Daoy (cell line): ENCODE measurements at places on chromosomes 16 and 17. TPM values are rescaled to one million over a fixed set of nuclear protein-coding genes. Genes with fewer than 3 reads are reported as not detected.

Gene IRX5
- 3.6 and 7.6 TPM in 2 replicates for total RNA-seq

- no peak for DNase-seq
These were observed 40.6 kb upstream of the PITPNM3 start for GRCh38 chr17:6596941-6597340.

Gene MYOCD
- 1.4 and 2.5 TPM in 2 replicates for total RNA-seq

DNA sequence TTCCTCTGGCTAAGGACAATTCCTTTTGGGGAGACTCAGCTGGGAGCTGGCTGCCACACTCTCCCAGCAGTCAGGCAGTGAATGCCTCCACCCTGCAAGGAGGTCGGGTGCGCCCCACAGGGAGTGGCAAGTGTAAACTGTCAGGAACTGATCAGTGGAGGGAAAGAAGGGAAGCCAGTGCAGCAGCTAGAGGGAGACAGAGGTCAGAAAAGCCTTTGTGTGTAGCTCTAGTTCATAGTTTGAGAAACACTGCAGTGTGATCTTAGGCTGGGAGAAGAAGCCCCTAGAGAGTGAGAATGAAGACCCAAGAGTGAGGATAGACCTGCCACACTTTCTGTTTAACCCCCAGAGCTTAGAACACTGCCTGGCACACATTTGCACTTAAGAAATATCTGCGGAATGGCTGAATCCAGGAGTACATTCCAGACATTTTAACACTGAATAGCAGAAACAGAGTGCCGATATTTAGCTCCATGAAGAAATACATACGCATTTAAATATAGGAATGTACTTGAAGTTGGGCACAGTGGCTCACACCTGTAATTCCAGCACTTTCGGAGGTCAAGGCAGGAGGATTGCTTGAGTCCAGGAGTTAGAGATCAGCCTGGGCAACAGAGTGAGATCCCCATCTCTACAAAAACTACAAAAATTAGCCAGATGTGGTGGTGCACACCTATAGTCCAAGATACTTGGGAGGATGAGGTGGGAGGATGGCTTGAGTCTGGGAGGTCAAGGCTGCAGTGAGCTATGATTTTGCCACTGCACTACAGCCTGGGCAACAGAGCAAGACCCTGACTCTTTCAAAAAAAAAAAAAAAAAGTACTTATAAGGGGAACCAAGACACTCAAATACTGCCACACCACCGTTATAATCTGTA is 11.1 kb upstream of the SLC5A11 start:
- peak; percentile 45 for DNase-seq

Gene CCL4L2
- total RNA-seq = 0.63 and 2.9 TPM in 2 replicates

GRCh38 chr16:88619859-88620815 is 18.2 kb upstream of the IL17C start:
- no peak for DNase-seq

Gene SPATA22
- not detected in 2 replicates for total RNA-seq

- no peak for DNase-seq
These were observed 64.2 kb downstream of the SLC39A11 start for GRCh38 chr17:73028299-73028755.

Gene PKD1
- 12.0 and 46.5 TPM in 2 replicates for total RNA-seq

DNA sequence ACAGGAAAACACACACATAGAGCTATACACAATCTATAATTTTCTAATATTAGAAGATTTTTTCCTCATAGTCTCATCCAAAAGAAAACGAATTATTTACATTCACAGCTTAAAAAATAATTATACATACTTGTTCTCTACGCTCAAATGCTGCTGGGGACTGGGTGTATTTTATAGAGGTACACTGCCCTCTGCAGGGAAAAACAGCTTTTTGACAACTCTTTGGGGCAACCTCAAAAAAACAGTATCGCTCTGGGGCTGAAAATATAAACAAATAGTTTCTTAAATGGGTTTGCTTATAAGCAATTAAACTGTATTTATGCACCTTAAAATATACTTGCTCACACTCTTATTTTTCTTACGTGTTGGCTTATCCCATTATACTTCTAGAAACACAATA is 261.8 kb upstream of the PSMD7 start:
- DNase-seq = peak; percentile 13

Gene SLC12A3
- not detected in 2 replicates for total RNA-seq

Gene CCL8
- not detected in 2 replicates for total RNA-seq

Gene ARHGAP44
- total RNA-seq = 4.6 and 5.7 TPM in 2 replicates

DNA sequence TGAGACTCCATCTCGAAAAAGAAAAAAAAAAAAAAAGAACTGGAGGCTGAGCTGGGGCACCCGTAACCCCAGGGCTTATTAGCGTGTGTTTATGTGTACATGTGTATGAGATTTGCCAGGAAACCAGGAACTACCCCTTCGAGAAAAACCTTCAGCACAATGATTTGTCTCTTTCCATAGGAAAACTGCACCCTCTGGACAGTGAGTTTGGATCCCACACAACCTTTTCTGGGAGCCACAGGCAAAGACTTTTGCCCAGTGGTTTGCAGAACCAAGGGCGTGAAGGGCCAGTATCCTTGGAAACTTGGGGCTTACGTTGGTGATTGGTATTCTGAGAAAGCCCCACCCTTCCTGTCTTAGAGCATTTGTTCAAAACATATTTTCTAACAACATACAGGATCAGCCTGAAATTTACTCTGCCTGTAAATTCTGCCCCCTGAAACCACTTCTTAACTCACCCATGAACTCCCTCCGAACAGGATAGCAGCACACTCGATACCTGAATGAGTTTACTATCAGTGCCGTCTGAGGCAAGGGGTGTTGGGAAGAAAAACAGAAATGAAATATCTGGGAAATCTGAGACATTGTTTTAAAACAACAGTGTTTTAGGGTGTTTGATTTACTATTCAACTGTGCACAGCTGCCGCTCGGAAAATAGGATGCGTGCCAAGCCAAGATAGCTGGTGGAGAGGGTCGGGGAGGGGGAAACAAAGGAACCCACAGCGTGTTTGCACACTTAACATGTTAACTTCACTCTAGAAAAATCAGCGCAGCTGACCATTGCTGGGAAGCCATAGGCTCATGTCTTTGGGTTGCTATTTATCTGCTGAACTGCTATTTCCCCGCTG is 40.2 kb upstream of the MAF start:
- DNase-seq = peak; percentile 28

DNA sequence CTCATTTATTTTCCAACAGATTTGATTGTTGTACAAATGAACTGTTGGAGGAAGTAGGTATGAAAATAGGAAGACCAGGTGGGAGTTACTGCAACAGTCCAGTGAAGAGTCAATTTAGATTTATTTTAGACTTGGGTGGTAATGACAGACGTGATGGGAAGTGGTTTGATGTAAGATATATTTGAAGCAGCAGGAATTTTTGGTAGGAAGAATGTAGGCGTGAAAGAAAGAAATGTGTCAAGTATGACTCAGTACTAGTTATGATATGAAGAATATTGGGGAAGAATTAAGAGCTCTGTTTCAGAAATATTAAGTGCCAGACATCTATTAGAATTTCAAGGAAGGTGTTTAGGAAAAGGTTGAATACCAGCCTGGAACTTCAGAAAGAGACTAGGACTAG is 247.9 kb upstream of the AXIN2 start:
- DNase-seq = no peak

Gene POLR2C
- total RNA-seq = 137 and 162 TPM in 2 replicates

- DNase-seq = no peak
These were observed 25.2 kb upstream of the ABCC12 start for GRCh38 chr16:48180868-48181480.

Gene ZG16
- not detected in 2 replicates for total RNA-seq

- DNase-seq = no peak
These were observed 594 bp upstream of the CARHSP1 start for GRCh38 chr16:8869212-8869987.

DNA sequence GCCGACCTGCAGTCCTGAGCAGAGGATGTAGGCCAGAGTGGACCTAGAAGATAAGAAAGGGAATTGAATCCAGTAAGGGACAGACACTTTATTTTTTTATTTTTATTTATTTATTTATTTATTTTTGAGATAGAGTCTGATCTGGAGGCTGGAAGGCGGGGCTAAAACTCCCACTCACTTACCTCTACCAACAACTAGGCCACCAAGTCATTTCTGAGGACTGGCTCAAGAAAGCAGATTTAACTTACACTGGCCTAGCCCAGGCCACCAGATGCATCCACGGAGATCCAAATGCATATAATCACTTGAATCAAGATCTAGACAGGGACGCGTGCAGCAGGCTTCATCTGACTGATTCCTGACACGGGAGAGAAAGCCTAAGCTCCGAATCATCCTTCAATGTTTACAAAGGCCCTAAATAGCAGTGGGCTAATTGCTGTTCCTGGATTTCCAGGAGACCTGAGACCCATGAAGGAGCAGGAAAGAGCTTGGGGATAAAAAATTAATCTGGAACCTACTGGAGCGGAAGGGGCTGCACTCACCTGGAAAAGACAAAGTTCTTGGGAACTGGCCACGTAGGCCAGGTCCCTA is 1.1 kb upstream of the ALOX12 start:
- no peak for DNase-seq

GRCh38 chr16:4945560-4946502 is 8.9 kb upstream of the PPL start:
- peak; percentile 80 for DNase-seq

- DNase-seq = no peak
These were observed 414.4 kb downstream of the UTP18 start for GRCh38 chr17:51674579-51675255.

DNA sequence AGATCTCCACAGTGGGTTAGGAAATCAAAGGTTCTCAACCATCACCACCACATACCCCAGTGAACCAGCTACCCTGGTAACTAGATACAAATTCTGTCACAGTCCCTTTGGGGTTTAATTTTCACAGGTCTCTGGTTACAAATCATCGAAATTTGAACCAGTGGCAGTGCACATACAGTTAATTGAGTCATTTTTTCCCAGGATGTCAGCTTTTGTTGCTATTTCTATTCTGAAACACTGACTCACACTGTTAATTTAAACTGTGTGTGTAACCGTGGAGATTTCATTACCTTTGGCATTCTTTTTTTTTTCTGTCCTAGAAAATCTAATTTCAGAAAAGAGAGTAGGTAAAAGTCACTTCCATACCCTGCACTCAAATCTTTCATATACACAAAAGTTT is 511.5 kb downstream of the TOX3 start:
- DNase-seq = no peak

Gene TEX19
- total RNA-seq = not detected in 2 replicates

GRCh38 chr17:17876959-17877528 is 40.3 kb upstream of the SREBF1 start:
- DNase-seq = no peak

DNA sequence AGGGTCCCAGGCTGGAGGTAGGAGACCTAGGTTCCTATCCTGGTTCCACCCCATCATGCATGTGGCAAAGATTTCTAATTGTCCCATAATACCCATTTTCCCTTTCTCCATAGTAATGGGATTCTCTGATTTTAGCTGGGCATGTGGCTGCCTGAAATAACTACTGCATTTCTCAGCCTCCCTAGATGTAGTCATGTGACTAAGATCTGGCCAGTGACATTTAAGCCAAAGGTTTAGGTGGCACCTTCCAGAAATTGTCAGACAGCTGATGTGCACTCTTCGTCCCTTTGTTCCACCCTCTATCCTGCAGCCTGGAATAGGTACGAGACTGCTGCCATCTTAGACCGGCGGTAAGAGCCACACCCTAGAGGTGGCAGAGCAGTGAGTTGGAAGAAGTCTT is 8.2 kb downstream of the NXPH3 start:
- DNase-seq = no peak

Gene ABCA6
- total RNA-seq = 0.03 TPM in 1 of 2 replicates, not detected in the other

- no peak for DNase-seq
These were observed 7.7 kb upstream of the DCTPP1 start for GRCh38 chr16:30437511-30438046.

- DNase-seq = no peak
These were observed 115.2 kb upstream of the KIF2B start for GRCh38 chr17:53707566-53707965.

DNA sequence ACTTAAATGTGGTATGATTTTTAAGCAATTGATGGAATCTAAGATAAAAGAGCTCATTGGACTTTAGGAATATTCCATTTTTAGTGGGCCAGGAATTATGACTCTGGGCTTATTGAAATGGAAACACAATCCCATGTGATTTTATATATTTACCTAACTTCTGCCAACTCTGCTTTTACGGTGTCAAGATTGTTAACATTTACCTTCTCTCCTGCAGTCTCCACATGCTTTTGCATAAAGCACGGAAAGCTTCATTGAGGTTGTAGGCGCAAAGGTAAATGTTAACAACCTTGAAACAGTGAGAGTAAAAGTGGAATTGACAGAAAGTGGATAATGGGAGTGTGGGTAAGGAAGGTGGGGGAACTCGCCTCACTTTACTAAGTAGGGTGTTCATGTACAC is 468.1 kb downstream of the PMP22 start:
- no peak for DNase-seq

Gene CDT1
- total RNA-seq = 23.1 and 30.6 TPM in 2 replicates

Gene UMOD
- not detected in 2 replicates for total RNA-seq

- DNase-seq = no peak
These were observed 55.7 kb upstream of the TAC4 start for GRCh38 chr17:49903523-49903922.

DNA sequence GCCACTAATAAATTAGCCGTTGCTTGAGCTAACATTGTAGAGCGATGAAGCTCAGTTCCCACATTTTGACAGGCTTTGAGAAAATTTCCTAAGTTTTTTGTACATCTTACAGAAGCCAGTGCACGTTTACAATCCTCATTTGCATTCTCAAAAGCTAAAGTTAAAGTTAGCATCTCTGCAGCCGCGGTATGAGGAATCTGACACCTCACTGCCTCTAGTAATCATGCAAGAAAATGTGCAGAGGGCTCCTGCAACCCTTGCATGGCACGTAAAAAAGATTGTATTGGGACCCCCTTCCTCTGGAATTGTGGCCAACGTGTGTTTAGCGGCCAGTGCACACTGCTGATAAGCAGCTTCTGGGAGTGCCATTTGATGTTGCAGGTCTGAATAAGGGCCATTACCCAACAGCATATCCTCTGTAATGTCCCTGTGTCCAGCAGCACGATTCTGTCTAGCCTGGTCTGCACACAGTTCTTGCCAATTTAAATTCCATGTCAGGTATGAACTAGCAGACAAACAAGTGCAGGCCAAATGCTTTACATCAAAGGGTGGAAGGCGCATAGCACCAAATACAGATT is 12.4 kb upstream of the ZNF689 start:
- no peak for DNase-seq

Gene TSNAXIP1
- 0.11 and 1.1 TPM in 2 replicates for total RNA-seq

DNA sequence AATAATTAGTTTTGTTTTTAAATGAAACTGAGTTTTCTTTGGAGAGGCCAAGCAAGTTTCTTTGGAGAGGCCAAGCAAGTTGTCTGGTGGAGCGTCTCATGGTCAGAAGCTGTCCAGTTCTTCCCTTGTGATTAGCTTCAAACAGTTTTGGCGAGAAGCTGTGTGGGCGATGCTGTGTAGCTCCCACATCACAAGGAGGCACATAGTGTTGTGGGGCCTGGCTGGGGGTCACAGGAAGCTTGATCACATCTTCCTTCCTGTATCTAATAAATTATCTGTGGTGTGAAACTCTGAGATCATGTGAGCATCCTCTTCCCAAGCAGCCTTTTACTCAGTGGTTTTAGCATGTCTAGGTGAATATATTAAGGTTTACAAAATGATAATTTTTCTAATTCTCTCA is 33.9 kb downstream of the SPECC1 start:
- DNase-seq = no peak
